Aorta (tissue), 5 donors: ENCODE measurements at places on chromosomes 2 and 18. TPM values are rescaled to one million over a fixed set of nuclear protein-coding genes. Genes with fewer than 3 reads are reported as not detected.

The TNFRSF11A gene
- 9.1 TPM for total RNA-seq

The B3GNT7 gene
- 6.7 TPM for total RNA-seq

The CNTNAP5 gene
- total RNA-seq: not detected

The UPP2 gene
- total RNA-seq: not detected

The ABHD1 gene
- total RNA-seq: not detected

The MRO gene
- 3.2 TPM for total RNA-seq

The NPAS2 gene
- 42.0 TPM for total RNA-seq

The ALLC gene
- total RNA-seq: not detected

The IL1B gene
- 2.8 TPM for total RNA-seq

DNA sequence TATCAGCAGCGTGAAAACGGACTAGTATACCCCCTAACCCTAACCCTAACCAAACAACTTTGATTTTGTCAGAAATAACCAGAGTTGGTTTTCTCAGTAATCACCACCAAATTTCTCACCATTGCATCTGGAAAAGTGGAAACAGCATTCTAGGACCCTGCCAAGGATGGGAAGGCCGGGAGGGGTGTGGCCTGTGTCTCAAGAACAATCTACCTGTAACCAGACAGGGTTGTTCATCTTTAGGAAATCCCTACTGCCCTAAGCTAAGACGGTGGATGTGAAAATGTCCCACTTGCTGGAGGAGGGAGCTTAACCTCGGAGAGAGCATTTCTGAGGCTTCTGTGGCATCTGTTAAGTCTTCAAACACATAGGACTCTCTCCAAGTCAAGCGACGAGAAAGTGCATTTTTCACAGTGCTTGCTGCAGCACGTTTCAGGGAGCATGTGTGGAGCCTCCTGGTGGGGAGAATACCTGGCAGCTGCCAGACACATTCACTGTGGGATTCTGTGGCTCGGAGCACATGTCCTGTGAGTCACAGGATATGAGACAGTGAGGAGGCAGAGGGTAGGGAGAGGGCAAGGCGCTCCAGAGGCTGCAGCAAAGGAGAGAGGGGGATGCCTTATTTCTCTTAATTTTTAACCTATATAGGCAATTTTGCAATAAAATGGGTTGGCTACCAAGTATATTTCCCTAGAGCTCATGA is 207.5 kb downstream of the SPP2 start:
- DNase-seq: peak; percentile 63

DNA sequence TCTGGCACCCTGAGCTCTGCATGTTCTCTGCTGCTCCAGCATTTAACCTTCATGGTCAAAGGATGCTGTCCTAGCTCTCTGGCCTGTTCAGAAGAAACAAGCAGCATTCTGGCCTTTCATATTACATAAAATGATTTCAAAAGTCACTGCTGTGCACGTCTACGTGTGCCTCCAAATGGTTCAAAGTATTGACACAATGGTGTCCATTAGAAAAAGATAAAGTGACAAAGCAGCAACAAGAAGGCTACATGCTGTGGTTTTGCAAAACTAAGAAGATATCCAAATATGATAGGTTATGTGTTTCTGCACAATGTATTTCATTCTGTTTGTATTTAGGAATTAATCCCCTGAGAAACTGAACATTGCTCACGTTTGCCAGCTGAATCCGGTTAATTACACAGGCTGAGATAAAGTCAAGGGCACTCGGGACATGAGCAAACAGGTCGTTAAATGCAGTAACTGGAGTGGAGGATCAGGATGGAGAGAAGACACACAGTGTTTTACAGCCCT is 258.5 kb downstream of the DOK6 start:
- no peak for DNase-seq

- no peak for DNase-seq
Measured at GRCh38 chr2:160870729-160871465, 289.3 kb upstream of the TANK start.

DNA sequence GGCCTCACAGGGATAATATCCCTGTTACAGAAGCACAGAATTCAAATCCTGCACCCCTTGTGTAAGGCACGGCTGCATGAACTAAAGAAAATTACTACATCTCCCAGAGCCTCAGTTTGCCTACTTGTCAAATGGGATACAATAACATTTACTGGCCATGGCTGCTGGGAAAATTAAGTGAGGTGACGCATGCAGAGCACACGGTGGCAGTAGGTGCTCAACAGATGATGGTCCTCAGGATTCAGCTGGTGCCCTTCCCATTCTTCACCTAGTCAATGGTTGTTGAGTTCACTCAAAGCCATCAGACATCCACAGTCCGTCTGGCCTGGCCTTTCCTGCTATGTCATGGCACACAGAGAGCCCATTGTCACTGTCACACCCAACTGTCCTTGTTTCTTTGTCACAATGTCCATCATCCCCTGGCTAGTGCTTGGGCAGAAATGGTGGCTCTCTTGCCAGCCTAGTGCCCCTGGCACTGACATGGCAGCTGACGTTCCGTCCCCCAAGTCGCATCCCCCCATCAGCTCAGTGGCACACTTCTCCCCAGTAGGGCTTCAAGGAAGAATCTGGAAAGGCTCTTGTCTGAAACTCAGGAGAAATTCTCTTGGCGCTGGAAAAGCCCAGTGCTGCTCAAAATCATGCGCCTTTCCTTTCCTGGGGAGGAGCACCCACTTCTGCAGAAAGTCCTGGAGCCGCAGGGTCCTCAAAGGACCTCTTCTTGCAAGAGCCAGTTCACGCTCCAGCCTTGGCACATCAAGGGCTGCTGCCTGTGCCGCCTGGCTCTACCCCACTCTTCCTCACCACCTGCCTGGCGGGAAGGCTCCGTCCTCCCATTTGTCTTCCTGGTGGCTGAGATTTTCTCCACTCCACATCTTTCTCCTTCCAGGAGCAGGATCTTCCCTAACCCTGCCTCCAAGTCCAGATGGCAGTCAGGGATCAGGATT is 55.9 kb upstream of the SLC66A3 start:
- no peak for DNase-seq

- no peak for DNase-seq
Measured at GRCh38 chr2:182911813-182912517, 45.5 kb upstream of the FRZB start.

DNA sequence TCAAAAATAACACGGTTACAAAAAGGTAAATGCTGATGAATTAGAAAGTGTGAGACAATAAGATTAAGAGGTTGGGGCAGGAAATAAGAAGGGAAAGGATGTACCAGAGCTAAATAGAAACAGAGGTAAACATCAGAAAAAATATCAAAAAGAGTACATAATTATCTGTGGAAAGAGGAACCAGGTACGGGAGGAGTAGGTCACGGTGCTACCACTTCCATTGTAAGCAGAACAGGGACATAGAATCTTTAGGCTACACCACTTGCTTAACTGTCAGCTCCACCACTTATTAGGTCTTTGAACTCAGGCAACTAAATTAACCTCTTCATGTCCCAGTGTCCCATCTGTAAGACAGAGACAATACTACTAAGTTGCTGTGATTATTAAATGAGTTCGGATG is 350.3 kb downstream of the LRATD1 start:
- DNase-seq: no peak

GRCh38 chr2:137202318-137202717 is 437.0 kb downstream of the THSD7B start:
- no peak for DNase-seq

DNA sequence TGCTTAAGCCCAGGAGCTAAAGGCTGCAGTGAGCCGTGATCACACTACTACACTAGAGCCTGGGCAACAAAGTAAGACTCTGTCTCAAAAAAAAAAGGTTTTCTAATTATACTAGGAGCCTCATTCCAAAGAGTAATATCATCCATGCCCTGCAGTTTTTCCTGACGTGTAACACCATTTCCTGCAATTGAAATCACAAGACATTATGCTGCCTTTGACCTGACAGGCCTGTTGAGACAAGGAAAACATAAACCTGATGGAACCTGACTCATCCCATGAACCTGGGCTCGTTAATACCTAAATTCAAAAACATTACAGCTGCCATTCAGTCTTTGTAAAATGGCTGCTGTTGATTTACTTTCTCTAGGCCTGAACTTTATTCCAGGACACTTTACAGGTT is 58.7 kb upstream of the PEX13 start:
- DNase-seq: no peak

GRCh38 chr18:9296233-9297006 is 38.2 kb upstream of the TWSG1 start:
- DNase-seq: no peak

- DNase-seq: peak; percentile 72
Measured at GRCh38 chr2:222982010-222982908, 69.7 kb upstream of the KCNE4 start.

DNA sequence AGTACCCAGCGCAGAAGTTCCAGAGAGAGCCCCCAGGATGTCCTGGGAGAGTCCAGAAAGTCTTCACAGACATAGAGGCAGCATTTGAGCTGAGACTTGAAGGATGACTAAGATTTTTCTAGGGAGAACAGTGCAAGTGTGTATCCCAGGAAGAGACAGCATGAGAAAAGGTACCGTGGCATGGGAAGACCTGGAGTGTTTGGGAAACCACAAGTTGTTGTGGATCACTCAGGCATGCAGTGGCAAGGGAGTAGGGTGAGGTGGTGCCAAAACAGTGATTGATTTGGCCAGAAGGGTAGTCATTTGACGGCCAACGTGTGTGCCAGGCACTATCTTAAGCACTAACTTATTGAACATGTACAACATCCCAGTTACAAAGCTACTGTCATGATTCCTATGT is 24.5 kb upstream of the KCNK3 start:
- no peak for DNase-seq

DNA sequence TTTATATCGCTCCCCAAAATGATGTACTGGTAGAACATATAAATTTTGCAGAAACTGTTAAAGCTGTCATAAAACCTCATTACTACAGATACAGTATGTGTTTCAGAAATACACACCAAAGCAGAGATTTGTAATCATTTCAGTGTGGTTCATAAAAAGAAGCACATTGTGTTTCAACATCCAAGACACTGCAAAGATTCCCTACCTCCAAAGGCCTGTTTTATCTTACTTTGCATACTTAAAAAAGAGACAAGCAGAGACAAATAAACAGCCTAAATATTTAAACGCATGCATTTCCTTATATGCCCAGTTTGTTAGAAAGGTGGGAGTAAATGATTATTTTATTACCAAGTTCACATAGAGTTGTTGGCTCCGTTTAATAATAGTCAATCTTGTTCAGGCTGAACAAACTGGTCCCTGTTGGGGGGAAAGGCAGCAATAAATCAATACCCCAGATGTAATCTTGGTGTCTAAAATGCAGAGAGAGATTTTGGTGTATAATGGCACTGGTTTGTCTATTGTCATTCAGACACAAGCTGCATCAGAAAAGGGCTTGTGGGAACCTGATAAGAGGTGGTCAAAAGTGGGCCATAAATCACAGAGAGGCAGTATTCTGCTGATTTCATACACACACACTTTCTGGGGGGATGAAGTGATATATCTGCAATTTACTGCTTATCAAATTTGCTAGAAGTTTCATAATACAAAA is 321.4 kb upstream of the ETAA1 start:
- DNase-seq: no peak

DNA sequence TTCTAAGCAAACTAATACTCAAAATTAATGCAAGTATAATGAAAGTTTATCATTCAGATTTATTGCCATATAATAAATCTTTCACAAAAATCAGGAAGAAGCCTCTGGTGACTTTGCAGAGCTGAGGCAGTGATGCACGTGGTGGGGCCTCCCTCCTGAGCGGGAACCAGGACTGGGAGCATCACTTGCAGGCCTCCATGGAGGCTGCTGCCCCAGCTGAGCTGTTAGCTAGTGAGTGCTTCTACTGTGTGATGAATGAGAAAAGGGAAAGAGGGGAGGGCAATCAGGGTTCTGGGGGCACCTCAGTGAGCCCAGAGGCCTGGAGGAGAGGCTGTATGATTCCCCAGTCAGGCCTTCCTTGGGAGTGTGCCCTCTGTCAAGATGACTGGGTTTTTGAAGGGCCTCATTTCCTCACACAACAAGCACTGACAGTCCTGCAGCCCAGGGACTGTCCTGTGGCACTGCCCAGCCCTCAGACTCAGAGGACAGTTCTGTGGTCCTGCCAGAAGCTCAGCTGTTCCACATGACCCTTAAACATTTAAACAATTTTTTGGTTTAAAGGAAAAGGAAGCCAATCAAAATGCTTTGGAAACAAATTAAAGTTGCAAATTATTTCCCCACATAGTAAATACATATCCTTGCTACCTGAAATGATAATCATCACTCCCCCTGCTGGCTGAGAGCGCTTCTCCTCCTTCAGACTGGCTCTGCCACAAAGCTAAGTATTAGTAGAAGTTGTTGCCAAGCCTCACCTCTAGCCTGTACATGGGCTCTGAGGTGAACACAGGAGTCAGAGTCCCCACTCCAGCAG is 90.9 kb upstream of the SMAD7 start:
- no peak for DNase-seq

GRCh38 chr2:138630164-138630563 is 128.6 kb downstream of the SPOPL start:
- DNase-seq: no peak

- no peak for DNase-seq
Measured at GRCh38 chr2:13681936-13682335, 950.6 kb upstream of the LRATD1 start.

GRCh38 chr18:9757827-9758621 is 49.9 kb downstream of the RAB31 start:
- no peak for DNase-seq

GRCh38 chr18:12779456-12779855 is 76.6 kb downstream of the PSMG2 start:
- DNase-seq: no peak

DNA sequence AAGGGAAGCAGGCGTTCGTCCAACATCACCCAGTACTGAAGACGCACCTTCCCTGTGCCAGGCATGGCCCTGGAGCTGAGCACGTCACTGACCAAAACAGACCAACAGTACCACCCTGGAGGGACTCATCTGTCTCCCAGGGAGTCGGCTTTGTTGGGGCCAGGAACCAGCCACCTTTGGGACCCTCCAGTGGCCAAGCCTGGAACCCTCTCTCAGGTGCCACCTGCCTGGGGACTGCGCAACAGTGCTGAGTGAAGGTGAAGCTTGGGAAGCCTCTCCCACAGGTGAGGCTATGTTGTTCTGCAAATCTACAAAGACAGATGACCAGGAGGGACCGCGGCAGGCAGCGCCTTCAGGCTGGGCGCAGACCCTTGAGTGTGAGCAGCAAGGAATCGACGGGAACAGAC is 91.4 kb upstream of the OTOS start:
- DNase-seq: peak; percentile 55

DNA sequence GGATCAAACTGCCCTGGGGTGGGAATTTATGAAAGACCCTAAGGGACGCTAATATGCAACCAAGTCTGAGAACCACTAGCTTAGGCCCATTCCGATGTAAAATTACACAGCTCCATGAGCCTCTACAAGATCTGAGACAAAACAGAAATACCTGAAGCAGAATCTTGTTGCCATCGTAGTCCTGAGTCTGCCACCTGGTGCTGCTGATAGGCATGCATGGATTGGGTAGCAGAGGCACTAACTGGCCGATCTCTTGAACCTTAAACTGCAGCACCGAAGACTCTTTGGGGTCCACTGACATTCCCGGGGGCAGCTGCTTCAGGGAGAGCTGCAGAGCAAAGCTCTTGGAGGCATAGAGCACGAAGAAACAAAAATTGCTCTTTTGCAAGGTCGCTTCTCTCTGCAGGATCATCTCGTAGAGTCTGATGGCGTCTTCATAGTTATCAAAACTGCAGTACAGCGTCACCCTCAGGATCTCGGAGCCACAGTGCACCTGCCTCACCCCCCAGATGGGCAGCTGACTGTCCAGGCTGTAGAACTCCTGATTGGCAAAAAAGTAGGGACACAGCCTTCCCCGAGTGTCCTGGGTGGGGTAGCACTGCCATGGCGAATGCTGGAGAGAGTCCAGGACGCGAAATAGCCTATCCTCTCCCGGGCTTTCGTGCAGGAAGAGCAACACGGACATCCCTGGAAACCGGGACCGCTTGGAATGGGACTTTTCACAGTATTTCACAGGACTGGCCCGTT is 848 bp downstream of the FAM124B start:
- DNase-seq: no peak

- no peak for DNase-seq
Measured at GRCh38 chr18:51171625-51172259, 25.7 kb downstream of the MEX3C start.
